ENCODE measurements at places on chromosomes 6 and 20. TPM values are rescaled to one million over a fixed set of nuclear protein-coding genes. Genes with fewer than 3 reads are reported as not detected.

GHRH gene
- not detected for total RNA-seq

PCIF1 gene
- total RNA-seq, result 37.1 TPM

HTR1B gene
- total RNA-seq, result not detected

ADAM33 gene
- total RNA-seq, result not detected

FLRT3 gene
- total RNA-seq, result not detected

COL11A2 gene
- total RNA-seq, result 0.59 TPM

SLC22A7 gene
- total RNA-seq, result not detected

SLC17A3 gene
- 0.55 TPM for total RNA-seq

RNF144B gene
- 2.1 TPM for total RNA-seq

NOX3 gene
- total RNA-seq, result not detected

BYSL gene
- 39.5 TPM for total RNA-seq

FITM2 gene
- 3.3 TPM for total RNA-seq

ZNF391 gene
- total RNA-seq, result 0.39 TPM

EEF1A2 gene
- 0.45 TPM for total RNA-seq

ORC3 gene
- total RNA-seq, result 27.4 TPM

TRDN gene
- total RNA-seq, result not detected

BACH2 gene
- 35.2 TPM for total RNA-seq

HM13 gene
- total RNA-seq, result 189 TPM

C6orf141 gene
- total RNA-seq, result 0.55 TPM

DEFB124 gene
- not detected for total RNA-seq

FUCA2 gene
- 16.9 TPM for total RNA-seq

GSTA3 gene
- total RNA-seq, result not detected

DCDC2 gene
- total RNA-seq, result not detected

C6orf58 gene
- total RNA-seq, result not detected

TLDC2 gene
- not detected for total RNA-seq

PTPRK gene
- 1.9 TPM for total RNA-seq

OVOL2 gene
- total RNA-seq, result not detected

MOG gene
- not detected for total RNA-seq

ARMC12 gene
- total RNA-seq, result 0.91 TPM

TRAPPC3L gene
- not detected for total RNA-seq

GATA5 gene
- total RNA-seq, result not detected

TMEM74B gene
- total RNA-seq, result 0.09 TPM

ENPP4 gene
- 4.9 TPM for total RNA-seq

ANGPT4 gene
- total RNA-seq, result not detected

SLC26A8 gene
- not detected for total RNA-seq

HDGFL1 gene
- total RNA-seq, result not detected

PAX1 gene
- total RNA-seq, result not detected

TCF15 gene
- not detected for total RNA-seq

RIPPLY2 gene
- total RNA-seq, result not detected

KCNK16 gene
- not detected for total RNA-seq

LY6G6F gene
- total RNA-seq, result not detected

C20orf144 gene
- total RNA-seq, result 0.25 TPM

IL20RA gene
- total RNA-seq, result not detected

TRIM31 gene
- total RNA-seq, result not detected

RFX6 gene
- not detected for total RNA-seq

FAM184A gene
- 3.8 TPM for total RNA-seq

OARD1 gene
- total RNA-seq, result 27.2 TPM

AVP gene
- not detected for total RNA-seq

SPTLC3 gene
- total RNA-seq, result 0.73 TPM

WFDC10B gene
- total RNA-seq, result not detected

GUCA1A gene
- not detected for total RNA-seq

NKAIN2 gene
- not detected for total RNA-seq

Data from T-helper 2 cell treated with Interferon-gamma antibody and Interleukin-4, amounts not matched to agents 100 ng/mL and 5 ng/mL, for 36 hours (primary cell).